ENCODE measurements at places on chromosomes 6 and 20.

GRCh38 chr6:109875973-109876372 is 102.1 kb upstream of the GPR6 start:
- no peak for DNase-seq

- DNase-seq = no peak
Measured at GRCh38 chr6:4762294-4762693, 13.9 kb upstream of the CDYL start.

DNA sequence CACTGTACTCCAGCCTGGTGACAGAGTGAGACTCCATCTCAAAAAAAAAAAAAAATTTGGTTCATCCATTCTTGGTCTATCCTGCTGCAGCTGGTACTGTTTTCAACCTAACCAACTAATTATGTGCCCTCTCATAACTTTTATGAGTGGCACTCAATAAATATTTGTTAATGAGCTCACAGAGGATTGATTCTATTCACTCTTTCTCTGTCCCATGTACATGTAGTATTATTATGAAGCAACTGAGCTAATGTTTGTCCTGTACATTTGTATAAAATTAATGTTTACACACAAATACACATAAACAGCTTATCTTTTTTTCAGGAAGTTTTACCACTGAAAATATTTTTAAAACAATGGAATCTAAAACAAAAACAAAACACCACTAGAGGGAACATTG is 10.1 kb downstream of the RIPOR2 start:
- no peak for DNase-seq

DNA sequence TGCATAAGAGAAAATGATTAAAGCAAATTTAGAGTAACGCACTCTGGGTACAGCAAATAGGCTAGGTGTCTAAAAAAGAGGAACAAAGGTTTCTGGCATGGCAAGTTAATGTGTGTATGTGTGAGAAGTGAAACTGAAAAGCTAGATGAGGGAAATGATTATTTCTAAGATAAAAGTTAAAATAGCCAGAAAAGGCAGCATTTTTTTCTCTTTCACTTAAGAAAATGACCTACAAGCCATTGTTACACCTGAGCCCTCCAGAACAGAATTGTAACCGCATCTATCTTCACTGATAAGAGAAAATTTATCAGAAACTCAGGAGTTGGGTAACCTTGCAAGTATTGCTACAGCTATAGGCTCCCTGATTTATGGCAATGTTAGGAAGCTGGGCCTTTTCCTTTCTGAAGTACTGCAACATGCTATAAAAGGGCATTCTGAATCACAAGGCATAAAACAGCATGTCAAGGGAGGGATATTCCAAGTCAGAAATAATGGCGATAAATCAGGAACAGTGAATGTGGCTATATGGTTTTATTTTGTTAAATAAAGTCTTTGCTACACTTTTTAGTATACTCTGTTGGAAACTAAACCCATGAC is 395.3 kb downstream of the TBC1D32 start:
- no peak for DNase-seq

GRCh38 chr6:125952764-125953501 is 3.6 kb upstream of the HINT3 start:
- DNase-seq = no peak

- DNase-seq = no peak
Measured at GRCh38 chr20:10508468-10509251, 73.6 kb downstream of the SLX4IP start.

DNA sequence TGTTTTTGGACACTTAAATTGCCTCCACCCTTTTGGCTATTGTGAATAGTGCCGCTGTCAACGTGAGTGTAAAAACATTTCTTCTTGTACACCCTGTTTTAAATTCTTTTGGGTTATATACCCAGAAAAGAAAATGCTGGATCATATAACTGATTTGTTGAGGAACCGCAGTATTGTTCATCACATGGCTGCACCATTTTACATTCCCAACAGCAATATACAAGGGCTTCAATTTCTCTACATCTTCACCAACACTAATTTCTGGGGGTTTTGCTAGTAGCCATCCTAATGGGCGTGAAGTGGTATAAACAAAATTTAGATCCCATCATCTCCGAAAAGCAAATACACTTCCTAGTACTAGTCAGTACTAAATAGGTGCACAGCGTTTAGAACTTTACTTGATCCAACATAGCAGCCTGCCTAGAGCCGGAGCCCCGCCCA is 579 bp upstream of the BPHL start:
- DNase-seq = no peak

GRCh38 chr6:90347411-90347851 is 50.8 kb upstream of the BACH2 start:
- no peak for DNase-seq

GRCh38 chr6:112218563-112218962 is 35.8 kb downstream of the LAMA4 start:
- no peak for DNase-seq

- no peak for DNase-seq
Measured at GRCh38 chr6:8277769-8278168, 157.6 kb downstream of the SLC35B3 start.

DNA sequence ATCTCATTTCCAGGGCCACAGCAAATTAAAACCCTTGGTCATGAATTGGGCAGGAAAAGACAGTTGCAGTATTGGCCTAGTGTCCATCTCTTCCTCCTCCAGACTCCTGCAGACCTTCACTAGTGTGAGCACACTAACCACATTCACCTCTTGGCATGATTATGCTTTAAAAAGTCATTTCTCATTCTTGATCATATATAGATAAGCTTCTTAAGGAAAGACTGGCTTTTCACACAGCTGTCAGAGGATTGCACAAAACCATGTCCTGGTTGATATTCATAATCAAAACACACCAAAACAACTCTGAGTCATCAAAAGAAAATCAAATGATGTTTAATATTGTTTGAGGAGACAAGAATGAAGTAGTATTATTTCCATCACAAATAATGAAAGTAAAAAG is 52.1 kb downstream of the TMEM200A start:
- no peak for DNase-seq

DNA sequence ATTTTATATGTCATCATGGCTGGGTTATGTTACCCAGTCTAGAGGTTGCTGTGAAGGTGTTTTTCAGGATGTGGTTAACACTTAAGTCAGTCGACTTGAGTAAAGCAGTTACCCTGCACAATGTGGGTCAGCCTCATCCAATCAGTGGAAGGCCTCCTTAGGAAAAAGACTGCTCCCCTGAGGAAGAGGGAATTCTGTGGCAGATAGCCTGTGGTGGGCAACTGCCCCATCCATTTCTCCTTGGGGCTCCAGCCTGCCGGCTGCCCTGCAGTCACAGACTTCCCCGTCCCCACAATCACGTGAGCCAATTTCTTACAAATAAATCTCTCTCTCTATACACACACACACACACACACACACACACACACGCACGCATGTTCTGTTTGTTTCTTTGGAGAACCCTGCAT is 34.5 kb upstream of the MPC1 start:
- DNase-seq = peak; percentile 10

DNA sequence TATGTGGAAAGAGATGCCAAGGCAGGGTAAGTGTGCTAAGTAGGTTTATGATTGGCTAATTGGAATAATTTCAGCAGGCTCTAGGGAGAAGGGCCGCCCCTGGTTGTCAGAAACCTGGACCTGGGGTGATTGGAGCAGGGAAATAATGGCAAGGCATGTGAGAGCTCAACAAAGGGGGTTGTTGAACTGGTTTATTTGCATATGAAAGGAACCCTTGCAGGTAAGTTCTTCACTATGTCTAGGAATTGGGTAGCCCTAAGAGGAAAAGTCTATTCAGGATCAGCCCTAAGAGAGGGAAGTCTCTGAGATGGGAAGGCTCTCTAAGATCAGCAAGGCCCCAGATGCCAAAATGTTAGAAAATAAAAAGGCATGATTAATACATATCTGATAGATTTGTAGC is 175.4 kb upstream of the PRND start:
- DNase-seq = no peak

- DNase-seq = no peak
Measured at GRCh38 chr6:49082611-49083010, 380.4 kb downstream of the MMUT start.

DNA sequence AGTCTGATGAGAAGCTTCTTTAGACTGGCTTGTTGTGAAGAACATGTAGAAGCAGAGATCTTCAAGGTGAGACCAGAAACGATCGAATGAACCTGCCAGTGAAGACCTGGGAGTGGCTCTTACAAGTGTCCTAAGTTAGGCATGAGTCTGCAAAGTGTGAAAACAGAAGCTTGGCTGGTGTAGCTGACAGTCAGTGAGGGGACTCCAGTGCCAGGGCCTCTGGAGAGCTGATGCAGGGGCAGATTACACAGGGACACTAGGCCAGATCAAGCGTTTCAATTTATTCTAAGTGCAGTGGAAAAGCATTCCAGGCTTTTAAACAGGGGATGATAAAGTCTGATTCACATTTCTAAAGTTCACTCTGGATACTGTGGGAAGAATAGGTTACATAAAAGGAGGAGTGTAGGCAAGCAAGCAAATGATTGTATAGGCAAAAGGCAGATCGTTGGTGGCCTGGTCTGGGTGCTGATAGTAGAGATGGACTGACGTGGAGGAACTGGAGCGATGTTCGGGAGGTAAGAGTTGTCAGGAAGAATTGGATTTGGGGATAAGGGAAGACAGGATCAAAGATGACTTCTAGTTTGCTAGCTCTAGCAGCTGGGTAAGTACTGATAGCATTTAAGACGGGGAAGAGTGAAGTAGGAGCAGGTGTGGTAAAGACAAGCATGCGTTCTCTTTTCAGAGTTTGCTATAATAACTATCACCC is 133.5 kb downstream of the MAN1A1 start:
- DNase-seq = no peak

- DNase-seq = no peak
Measured at GRCh38 chr6:28794175-28795002, 129.4 kb downstream of the TRIM27 start.

GRCh38 chr6:119444642-119445557 is 95.3 kb upstream of the MAN1A1 start:
- no peak for DNase-seq

DNA sequence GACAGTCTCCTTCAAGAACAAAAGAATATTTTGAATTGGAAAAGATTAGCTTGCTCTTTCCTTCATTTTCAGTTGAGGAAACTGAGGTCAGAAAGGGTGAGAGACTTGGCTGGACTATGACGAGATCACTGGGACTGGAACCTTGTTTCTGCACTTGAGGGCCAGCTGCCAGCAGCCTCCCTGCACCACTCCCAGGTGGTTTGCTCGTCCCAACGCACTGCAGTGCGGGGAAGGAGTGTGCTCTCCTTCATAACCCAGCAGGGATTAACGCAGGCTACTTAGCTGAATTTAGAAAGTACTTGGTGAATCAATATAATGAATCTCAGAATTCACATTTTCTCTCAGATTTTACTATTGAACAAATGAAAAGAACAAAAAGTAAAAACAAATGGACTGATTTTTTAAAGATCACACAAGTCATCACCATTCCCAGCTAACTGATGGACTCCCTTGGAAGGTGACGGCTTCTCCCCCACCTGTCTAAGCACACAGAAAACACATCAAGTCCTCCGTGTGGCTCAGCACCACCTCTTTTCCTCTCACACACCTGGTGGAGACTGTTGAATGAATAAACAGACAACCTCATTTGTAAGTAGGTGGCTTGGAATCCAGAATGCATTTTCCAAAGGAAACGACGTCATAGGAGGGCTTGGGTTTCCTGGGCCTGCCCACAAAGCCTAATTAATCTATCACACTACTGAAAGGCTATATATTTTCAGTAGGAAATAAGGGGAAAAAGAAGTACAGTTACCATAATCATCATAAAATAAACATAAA is 121.0 kb downstream of the QRSL1 start:
- no peak for DNase-seq

DNA sequence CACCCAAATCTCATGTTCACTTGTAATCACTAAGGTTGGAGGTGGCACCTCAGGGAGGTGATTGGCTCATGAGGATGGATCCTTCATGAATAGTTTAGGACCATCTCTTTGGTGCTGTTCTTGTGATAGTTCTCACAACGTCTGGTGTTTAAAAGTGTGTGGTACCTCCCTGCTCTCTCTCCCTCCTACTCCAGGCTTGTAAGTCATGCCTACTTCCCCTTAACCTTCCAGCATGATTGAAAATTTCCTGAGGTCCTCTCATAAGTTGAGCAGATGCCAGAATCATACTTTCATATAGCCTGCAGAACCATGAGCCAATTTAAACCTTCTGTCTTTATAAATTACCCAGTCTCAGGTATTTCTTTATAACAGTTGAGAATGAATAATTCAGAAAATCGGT is 16.6 kb downstream of the HLA-A start:
- no peak for DNase-seq

DNA sequence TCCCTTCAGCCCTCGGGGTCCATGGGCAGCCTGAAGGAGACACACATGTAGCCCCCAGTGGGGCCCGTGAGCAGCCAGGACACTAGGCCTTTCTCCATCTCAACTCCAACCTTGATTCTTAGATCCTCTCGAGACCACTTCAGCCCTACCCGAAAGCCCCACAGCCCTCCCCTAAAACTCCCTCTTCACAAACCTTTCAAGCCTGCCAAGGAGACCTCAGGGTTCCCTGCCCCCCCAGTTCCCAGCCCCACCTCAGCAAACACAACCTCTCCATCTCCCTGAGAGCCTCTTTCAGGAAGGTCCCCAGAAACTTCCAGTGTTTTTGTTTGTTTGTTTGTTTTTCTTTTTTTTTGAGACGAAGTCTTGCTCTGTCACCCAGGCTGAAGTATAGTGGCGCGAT is 11.1 kb downstream of the COL11A2 start:
- no peak for DNase-seq

DNA sequence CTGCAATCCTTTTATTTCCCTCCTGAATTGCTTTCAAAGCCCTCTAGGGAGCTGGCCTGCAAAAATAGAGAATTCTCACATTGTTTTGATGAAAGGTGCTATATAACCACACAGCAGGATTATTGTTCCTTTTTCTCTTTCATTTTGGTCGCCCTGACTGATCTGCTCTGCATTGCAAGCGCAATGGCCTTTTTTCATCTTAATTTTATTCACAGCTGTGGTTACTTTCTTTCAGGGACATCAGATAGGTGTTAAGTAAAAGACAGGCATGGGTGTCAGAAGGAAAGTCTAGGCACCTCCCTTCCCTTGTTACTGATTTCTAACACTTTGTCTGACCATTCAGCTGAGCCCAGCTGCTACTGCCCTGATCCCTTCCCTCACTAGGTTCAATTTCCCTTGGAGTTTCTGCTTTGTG is 850.5 kb upstream of the MAP3K7 start:
- no peak for DNase-seq

GRCh38 chr6:2231438-2231837 is 14.0 kb downstream of the GMDS start:
- DNase-seq = no peak

DNA sequence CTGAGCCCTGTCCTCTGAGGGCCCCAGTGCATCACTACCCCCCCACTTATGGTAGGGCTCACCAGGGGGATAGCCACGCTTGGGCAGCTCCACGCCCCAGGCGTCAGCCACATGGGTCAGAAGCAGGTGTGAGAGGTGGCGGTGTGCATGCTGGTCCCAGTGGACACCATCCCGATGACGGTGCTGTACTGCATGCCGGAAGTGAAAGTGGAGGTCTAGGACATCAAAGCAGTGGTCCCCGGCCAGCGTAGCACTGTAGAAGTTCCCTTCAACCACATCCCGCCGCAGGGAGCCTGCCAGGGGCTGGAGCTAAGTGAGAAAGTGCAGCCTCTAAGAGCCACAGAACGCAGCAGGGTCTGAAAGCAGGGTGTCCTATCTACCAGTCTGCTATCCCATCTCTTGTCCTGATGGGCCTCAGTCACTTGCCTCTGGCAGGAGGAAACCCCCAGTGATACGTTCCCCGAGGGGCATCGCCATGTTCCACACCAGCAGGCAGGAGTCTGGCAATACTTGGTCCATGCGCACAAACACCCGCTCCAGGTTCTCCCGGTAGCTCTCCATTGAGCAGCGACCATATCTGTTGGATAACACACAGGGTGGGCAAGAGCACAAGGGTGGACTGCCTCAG is 2.2 kb downstream of the PCED1A start:
- no peak for DNase-seq
